Cardiac muscle cell (in vitro differentiated cells and primary cell): ENCODE measurements at places on chromosomes 5 and 9. TPM values are rescaled to one million over a fixed set of nuclear protein-coding genes. Genes with fewer than 3 reads are reported as not detected.

INSL6 gene
- not detected in 2 replicates for total RNA-seq

AQP7 gene
- 3.8 and 5.5 TPM in 2 replicates for total RNA-seq

GRCh38 chr5:100188778-100189177 lies 346.4 kb upstream of the FAM174A start:
- H3K36me3 ChIP-seq = no peaks in the 10 kb centered on the region
- H3K4me3 ChIP-seq = no peak overlapping the region
- H3K4me1 ChIP-seq = no peaks in the 10 kb centered on the region
- H3K27me3 ChIP-seq = no peaks in the 10 kb centered on the region

DNA sequence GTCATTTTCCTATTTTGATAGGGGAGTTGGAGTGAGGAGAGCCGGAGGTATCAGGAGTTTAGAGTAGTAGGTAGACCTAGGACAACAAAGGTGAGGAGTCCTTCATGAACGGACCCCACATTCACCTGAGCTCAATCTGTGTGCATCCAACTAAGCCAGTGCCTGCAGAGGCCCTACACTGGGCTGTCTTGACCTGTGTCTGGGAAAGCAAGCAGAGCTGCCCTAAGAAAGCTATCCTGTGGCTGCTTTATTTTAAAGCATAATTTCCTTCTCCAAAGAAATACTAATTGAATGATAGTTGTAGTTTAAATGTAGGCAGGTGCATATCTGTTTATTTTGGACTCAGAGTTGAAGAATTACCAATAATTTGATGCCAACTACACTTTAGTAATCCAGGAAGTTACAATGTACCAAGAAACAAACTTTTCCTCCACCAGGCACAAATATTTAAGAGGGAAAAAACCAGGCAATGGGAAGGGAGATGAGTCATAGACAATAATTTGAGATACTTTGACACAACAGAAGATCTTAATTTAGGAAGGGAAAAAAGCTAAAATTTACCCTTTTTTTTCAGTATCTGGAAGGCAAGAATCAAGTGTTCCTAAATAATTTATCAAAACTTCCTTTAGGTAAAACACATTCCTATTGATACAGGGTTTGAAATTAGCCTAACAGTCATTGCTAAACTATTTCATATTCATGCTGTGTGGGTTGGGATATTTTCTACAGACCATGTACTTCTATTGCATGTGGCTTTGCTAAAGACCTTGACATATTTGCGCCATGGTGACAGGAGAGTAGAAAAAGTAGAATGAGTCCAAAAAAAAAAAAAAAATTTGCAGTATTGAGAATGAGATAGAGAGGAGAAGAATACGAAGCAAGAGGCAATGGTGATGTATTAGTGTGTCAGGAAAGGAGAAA lies 376.6 kb upstream of the TUSC1 start:
- DNase-seq = no peak
- H3K36me3 ChIP-seq = no peaks in the 10 kb centered on the region
- no peaks in the 10 kb centered on the region for H3K27me3 ChIP-seq
- H3K4me1 ChIP-seq = no peaks in the 10 kb centered on the region

- H3K4me1 ChIP-seq = no peaks in the 10 kb centered on the region
- no peak for DNase-seq
- H3K4me3 ChIP-seq = no peak overlapping the region
- no peak overlapping the region for H3K27ac ChIP-seq
Measured at GRCh38 chr5:21774801-21775200, 1078.3 kb downstream of the CDH12 start.

- no peaks in the 10 kb centered on the region for H3K36me3 ChIP-seq
- H3K27me3 ChIP-seq = no peaks in the 10 kb centered on the region
- H3K27ac ChIP-seq = no peak overlapping the region
- DNase-seq = no peak
- no peaks in the 10 kb centered on the region for H3K4me1 ChIP-seq
Measured at GRCh38 chr9:19642256-19642655, 146.6 kb downstream of the SLC24A2 start.

DNA sequence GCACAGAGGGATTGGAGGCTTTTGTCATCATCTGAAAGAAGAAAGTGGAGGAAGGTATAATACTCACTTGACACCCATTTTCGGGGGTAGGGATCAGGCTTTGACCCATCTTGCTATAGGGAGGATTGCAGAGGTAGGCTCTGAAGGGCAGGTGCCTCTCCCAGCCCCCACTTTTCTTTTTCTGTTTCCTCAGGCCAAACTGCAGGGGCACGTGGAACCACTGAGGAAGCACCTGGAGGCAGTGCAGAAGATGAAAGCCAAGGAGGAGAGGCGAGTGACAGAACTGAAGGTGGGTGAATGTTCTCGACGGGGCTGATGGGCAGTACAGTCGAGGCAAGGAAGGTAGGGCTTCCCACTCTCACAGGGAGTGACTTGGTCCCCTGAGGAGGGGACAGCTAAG lies 7.5 kb downstream of the TRIM41 start:
- peaks cover 16% of the 10 kb centered on the region for H3K36me3 ChIP-seq
- H3K27me3 ChIP-seq = no peaks in the 10 kb centered on the region
- no peak for DNase-seq
- no peak overlapping the region for H3K4me3 ChIP-seq
- H3K27ac ChIP-seq = no peak overlapping the region

DNA sequence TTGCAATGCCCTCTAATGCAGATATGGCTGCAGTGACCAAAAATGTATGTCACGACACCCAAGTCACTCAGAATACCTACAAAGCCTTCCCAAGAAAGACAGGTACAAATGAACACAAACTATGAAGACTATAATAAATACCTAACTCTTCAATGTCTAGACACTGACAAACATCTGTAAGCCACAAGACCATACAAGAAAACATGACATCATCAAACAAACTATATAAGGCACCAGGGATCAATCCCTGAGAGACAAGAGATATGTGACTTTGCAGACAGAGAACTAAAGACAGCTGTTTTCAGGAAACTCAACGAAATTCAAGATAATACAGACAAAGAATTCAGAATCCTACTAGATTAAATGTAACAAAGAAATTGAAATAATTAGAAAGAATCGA lies 603.7 kb downstream of the CDH9 start:
- no peaks in the 10 kb centered on the region for H3K4me1 ChIP-seq
- DNase-seq = no peak
- H3K4me3 ChIP-seq = no peak overlapping the region
- H3K27ac ChIP-seq = no peak overlapping the region
- no peaks in the 10 kb centered on the region for H3K27me3 ChIP-seq
- no peaks in the 10 kb centered on the region for H3K36me3 ChIP-seq

GRCh38 chr5:60826653-60827052 lies 17.4 kb downstream of the ELOVL7 start:
- H3K4me3 ChIP-seq = no peak overlapping the region
- no peak overlapping the region for H3K27ac ChIP-seq
- DNase-seq = no peak
- no peaks in the 10 kb centered on the region for H3K4me1 ChIP-seq
- H3K36me3 ChIP-seq = no peaks in the 10 kb centered on the region

INPP5E gene
- 19.2 and 26.8 TPM in 2 replicates for total RNA-seq

THG1L gene
- 10.0 and 10.4 TPM in 2 replicates for total RNA-seq

DNA sequence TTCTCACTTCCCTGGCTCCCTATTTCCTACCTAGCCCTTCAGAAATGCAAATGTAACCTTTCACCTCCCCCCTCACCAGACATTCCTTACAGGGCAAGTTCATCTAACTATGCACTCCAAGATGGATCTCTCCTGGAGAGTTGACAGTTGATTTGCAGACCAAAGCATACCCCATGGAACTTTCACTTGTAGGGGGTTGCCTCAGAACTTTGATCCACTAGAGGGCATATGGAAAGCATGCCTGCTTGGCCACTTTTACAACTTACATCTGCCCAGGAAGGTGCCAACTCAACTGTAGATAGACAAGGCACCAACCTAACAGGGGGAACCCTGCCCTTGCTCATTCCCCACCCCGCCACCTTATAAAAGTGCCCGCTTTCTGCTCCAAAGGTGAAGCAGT lies 187.8 kb downstream of the NXNL2 start:
- peak; percentile 23 for DNase-seq
- no peaks in the 10 kb centered on the region for H3K36me3 ChIP-seq
- H3K4me1 ChIP-seq = peaks cover 22% of the 10 kb centered on the region
- no peaks in the 10 kb centered on the region for H3K27me3 ChIP-seq
- no peak overlapping the region for H3K4me3 ChIP-seq
- no peak overlapping the region for H3K27ac ChIP-seq

GRCh38 chr9:83536332-83536731 lies 1.9 kb downstream of the FRMD3 start:
- H3K27me3 ChIP-seq = peaks cover 87% of the 10 kb centered on the region
- peak; percentile 6 for DNase-seq
- no peak overlapping the region for H3K4me3 ChIP-seq
- H3K4me1 ChIP-seq = peaks cover 7% of the 10 kb centered on the region
- no peaks in the 10 kb centered on the region for H3K36me3 ChIP-seq
- no peak overlapping the region for H3K27ac ChIP-seq
